Stimulated activated CD8-positive, alpha-beta memory T cell treated with anti-CD3 and anti-CD28 coated beads, Interleukin-12 subunit alpha, Interleukin-12 subunit beta, amount 100 ng/mL, for 1 hour (primary cell): ENCODE measurements at places on chromosomes 2 and 18.

GRCh38 chr2:134189009-134189720 is 64.7 kb upstream of the MGAT5 start:
- DNase-seq: no peak

- DNase-seq: no peak
These were observed 36.9 kb downstream of the CRACDL start for GRCh38 chr2:98899041-98899702.

- DNase-seq: no peak
These were observed 42.5 kb downstream of the ZEB2 start for GRCh38 chr2:144477281-144477956.

DNA sequence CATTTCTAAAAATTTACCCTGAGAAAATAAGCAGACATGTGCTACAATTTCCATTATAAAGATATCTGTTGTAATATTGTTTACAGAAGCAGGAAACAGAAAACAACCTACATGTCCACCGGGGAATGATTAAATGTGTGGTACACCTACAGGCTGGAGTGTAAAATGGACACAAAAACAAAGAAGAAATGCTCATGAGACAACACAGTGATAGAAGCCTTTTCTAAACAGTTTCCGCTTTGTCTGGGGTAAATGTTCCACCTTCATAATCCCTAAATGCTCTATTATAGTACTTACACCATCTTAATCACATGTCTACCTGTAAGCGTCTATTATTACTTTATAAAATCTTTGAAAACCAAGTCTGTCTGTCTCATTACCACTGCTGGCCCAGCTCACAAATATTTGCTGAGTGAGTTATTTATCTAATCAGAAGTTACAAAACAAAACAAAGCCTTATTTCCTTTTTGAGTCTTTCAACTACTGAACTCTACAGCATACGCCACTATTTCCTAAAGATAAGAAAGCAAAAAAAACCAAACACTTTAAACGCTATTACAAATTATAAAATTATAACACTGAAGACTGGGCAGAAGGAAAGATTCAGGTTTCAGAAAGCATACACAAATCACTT is 95.3 kb downstream of the PIGN start:
- DNase-seq: no peak

DNA sequence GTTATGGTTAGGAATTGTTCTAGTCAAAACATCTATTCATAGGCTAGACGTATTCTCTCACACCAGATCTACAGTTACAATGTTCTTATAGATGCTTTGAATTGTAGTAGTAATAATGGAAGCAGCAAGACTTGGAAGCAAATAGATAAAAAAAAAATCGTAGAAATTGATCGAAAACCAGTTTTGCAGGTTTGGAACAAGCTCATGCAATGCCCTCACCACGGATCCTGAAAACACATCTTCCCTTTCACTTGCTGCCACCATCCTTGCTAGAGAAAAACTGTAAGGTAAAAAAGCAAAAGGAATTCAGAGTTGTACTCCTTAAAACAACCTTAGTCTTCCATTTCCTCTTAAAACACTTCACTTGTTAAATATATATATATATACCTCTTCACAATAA is 4.4 kb downstream of the SULT1C4 start:
- DNase-seq: no peak

DNA sequence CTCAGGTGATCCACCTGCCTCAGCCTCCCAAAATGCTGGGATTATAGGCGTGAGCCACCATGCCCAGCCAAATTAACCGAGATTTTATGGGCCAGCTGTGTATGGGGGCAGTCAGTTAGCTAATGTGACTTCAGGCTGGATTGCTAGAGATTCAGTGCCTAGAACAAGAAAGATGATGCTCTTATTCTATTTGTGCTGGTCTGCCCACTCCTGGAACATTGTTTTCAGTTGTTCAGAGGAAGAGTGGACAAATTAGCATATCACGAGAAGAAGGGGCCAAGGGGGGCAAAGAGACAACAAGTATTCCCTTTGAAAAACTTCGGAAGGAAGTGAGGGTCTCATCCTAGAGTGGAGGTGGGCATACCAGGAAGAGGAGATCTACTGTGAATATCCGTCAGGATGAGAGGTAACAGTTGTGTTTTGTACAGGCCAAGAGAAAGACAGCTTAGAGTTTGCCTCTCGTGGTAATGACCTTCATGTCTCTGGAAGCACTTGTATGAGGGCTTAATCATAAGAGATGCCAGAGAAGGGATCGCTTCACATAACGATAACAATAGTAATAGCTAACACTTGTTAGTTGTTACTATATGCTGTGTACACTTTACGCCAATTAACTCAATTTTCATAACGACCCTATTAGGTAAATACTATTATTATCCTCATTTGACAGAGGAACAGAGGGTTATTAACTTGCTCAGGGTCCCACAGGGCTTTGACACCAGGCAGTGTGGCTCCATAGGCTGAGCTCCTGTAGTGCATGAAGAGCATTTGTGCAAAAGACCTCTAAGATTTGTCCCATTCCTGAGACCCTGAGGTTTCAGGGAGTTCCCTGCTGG is 138.3 kb downstream of the DDX1 start:
- DNase-seq: no peak

DNA sequence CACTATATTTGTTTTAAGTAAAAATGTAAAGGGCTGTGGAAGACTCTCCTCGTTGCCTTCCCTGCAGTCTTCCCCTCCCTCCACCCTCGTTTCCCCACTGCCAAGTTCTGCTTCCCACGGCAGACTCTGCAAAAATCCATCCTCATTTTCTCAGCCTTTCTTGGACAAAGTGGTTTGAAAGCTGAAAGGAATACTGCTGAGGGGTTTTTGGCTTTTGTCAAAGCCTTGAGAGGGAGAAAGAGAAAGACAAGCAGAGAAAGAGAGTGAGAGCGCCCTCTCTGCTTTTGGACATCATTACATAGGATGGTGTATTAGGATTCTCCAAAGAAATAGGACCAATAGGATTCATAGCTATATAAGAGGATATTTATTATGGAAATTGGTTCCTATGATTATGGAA is 455.9 kb upstream of the SOX11 start:
- DNase-seq: no peak

GRCh38 chr2:18345848-18346247 is 214.6 kb downstream of the RDH14 start:
- DNase-seq: no peak

GRCh38 chr2:218039171-218039570 is 29.9 kb upstream of the RUFY4 start:
- no peak for DNase-seq
